T-helper 2 cell (primary cell): ENCODE measurements at places on chromosomes 12 and 14.

DNA sequence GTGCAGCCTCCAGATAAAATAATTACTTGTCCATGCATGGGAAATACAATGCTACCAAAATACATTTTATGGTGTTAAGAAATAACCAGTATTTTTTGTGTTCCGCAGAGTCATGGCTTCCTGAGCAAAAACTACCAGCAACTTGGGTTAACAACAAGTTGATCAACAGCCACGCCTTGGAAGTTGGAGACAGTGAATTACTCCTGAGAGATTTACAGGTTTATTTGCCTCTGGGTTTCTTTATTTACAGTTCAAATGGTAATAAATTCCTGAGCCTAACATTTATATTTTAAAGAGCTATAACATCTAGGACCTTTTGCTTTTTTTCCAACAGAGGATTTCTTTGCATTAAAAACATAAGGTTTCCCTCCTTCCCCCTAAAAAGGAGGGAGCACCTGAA lies 194.0 kb downstream of the IPO8 start:
- DNase-seq: no peak

DNA sequence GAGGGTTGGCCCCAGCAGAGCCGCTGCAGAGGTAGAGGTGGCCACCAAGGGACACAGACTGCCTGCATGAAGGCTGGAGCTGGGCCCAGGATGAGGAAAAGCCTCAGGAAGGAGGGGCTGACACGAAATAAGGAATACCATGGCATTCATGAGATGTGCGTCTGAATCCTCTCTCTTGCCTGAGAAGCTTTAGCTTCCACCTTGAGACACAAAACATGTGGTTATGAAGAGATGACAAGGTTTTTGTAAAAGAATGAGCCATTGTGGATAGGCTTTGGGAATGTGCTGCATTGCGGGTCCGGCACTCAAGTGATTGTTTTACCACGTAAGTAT lies 82.7 kb downstream of the DAD1 start:
- no peak for DNase-seq

GRCh38 chr12:71671816-71672215 lies 7.7 kb downstream of the THAP2 start:
- no peak for DNase-seq

DNA sequence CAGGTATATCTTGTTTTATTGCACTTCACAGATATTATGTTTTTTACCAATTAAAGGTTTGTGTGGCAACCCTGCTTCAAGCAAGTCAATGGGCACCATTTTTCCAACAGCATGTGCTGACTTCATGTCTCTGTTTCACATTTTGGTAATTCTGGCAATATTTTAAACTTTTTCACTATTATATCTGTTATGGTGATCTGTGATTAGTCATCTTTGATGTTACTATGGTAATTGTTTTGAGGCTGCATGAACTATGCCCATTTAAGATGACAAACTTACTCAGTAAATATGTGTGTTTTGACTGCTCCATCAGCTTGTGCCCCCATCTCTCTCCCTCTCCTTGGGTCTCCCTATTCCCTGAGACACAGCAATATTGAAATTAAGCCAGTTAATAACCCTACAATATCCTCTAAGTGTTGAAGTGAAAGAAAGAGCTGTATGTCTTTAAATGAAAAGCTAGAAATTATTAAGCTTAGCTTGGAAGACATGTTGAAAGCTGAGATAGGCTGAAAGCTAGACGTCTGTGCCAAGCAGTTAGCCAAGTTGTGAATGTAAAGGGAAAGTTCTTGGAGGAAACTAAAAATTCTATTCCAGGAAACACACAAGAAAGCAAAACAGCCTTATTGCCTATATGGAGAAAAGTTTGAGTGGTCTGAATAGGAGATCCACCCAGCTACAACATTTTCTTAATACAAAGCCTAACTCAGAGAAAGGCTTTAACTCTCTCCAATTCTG lies 365.1 kb downstream of the ATP23 start:
- no peak for DNase-seq

GRCh38 chr14:98174041-98174440 lies 1098.0 kb downstream of the BCL11B start:
- DNase-seq: no peak
